ENCODE measurements at places on chromosomes 11 and 22.

GRCh38 chr11:57406337-57406904 lies 16.0 kb upstream of the PRG2 start:
- no peak for ATAC-seq

DNA sequence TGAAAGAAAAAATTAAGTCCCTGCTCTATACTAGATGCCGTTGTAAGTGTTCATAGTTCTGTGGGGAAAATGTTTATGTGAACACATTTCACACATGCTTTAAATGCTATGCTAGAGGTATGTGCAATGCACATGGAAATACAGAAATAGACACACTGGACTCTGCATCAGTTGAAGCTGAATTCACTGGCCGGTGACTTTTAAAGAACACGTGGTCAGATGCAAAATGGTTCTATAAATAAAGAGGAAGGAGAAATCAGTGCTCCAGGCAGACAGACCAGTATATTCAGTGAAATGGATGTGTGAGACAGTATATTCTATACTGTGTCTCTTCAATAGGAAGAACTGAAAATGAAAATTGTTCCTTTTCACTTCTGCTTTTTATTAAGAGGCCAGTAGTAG lies 29.9 kb downstream of the TRPC6 start:
- no peak for ATAC-seq

- ATAC-seq = no peak
Measured at GRCh38 chr22:39567135-39567946, 3.2 kb upstream of the CACNA1I start.

DNA sequence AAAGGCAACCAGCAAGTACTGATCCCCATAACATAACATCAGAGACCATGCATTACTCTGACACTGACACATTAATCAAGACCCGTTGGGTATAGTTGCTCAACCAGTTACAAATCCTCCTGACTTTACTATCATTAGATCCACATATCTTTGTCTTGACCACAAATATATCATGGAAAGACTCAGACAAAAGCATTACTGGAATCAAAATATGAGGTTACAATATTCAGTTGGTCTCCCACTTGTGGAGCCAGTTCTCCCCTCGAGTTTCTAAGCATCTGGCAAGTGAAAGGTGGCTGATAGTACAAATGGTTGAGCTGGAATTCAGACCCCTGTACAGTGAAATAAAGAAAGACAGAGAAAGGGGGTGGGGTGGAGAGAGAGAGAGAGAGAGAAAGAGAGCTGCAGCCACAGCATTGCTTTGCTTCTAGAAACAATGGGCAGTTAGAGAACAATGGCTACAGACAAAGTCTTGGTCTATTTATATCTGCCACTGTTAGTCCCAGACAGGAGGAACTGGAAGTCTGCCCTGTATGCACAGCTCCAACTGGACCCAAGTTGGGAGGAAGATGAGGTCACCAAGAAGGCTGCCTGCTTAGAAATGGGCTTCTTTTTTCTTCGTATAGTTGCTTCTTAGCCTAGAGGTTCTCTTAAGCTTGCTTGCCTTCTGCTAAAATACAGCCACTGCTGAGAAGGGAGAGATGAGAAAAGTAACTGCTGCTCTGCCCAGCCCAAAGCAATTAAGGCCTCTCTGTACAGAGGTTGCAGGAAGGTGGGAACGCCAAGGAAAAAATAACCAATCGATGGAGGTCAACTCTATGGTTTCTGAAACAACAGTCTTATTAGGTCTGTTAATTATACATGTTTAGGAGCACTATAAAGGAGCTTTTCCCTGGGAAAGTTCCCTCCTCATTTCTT lies 85.5 kb downstream of the ETS1 start:
- no peak for ATAC-seq

- no peak for ATAC-seq
Measured at GRCh38 chr11:33842236-33842915, 49.5 kb downstream of the LMO2 start.

DNA sequence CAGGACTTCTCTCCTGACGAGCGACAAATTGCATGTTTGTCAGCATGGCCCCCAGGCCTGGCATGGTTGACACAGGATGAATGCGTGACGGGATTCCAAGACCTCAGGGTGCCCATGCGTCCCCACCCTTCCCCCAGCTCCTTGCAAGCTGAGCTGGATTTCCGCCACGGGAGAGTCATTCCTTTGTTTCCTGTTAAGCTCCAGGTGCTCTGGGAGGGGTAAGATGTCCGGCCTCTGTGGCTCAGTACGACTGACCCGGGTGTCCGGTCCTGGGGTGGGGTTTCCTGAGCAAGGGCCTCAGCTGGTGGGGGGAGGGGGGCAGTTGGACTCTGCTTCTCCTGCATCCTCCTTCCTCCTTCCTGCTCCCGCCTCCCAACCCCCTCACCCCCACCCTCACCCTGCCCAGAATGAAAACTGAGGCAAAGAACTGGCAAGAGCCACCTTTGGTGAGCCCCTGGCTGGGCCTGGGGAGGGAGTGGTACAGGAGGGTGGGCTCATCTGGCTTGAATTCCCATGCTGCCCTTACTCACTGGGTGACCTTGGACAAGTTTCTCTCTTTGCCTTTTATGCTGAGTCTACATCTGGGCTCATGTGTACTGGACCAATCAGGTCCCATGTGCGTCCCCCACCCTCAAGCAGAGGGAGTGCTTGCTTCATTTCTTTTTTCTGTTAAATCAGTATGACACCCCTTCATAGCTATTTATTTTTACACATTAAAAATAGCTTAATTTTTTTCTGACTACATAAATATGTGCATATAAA lies 2.5 kb downstream of the CDC42EP2 start:
- no peak for ATAC-seq

DNA sequence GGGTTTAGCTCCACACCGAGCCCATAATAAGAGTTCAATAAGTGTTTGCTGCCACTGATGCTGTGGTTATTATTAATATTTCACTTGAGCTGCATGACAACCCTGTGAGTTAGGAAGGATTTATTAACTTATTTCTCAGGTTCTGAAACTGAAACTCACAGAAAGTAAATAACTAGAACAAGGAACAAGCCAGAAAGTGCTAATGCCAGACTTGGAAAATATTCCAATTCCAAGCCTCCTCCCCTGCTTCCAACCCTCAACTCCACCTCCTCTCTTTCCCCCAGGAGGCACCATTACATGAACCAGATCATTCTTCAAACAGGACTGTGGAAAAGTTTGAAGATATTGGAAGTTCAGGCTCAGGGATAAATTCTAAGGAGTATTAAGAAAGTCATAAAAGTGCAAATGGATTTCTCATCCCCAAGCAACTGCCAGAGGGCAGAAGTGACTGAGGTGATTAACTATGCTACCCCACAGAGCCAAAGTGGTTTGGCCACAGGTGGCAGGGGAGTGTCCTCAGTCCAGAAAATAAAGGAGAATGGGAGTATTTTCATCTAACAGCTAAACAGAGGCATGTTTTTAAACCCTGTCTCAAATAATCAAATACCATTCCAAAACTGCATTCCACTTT lies 3.2 kb upstream of the FJX1 start:
- ATAC-seq = no peak

GRCh38 chr11:116700586-116701220 lies 72.1 kb downstream of the BUD13 start:
- no peak for ATAC-seq

DNA sequence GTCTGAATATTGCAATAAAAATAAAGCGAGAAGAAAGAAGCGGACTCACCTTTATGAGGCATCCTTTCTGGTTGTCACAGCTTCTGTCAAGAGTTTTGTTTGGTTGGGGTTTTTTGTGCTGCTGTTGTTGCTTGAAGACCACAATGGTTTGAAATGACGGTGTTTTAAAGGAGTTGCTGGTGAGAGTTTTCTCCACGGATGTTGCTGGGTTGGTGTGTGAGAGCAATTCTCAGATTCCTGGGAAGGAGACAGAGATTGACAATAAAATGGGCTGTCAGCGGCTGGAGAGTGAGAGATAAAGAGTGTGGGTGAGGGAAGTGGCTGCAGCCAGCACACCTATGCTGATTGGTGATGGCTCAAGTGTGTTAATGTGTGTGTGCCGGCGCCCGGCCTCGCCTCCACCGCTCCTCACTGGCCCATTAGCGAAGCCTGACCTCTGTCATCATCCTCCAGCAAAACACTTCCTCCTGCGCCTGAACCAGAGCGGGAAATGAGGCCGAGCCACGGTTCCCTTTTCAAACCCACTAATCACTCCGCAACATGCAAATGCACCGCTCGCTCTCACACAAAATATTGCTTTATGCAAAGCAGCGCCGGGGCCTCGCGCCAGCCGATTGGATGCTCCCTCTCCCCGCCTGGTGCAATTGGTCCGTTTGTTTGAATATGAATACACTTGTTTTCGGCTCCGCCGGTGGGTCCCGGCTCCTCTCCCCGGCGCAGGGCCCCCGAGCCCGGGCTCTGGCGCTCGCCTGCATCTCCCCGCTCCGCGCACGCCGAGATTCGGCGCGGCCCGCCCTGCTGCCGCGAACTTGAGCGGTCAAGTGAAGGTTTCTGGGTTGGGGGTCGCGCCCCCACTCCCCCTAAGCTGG lies at the start of gene PAX6:
Gene PAX6 (minus strand): TSS at position 544 of the 869 bp plus-strand sequence. CDS start 4,911 bp downstream, outside the sequence.
- peak; percentile 6 for ATAC-seq

- no peak for ATAC-seq
Measured at GRCh38 chr11:132058211-132058772, 687.9 kb downstream of the NTM start.

DNA sequence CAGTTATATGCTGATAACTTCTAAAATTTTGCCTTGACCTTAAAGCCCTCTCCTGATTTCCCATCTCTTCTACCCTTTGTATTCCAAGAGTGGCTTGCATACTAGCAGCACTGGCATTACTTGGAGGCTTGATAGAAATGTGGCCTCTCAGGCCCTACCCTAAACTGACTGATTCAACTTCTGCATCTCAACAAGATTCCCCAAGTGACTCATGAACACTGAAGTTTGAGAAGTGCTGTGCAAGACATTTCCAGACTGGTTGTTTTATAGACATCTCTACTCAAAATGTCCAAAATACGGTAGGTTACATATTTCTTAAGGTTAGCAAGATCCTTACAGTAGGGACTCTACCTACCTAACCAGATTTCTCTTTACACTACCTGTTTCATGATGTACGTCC lies 48.6 kb downstream of the SESN3 start:
- ATAC-seq = no peak

- no peak for ATAC-seq
Measured at GRCh38 chr22:43846966-43847365, 15.3 kb downstream of the SULT4A1 start.

DNA sequence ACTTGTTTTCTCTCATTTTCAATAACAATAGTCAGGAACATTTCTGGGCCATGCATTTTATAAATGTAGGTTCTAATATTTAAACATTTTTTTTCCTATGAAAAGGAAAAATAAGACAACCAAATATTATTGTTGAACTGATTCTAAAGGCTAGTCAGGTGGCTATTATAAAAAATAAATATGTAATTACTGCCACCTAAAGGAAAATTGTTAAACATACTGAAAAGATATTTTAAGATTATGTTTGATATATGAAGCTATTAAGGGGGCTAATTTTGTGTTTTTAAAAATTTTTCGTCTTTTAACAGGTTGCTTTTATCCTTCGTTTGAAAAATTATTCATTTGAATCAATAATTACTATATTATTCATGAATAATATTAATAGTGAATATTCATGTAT lies 62.2 kb upstream of the FDX1 start:
- peak; percentile 33 for ATAC-seq

GRCh38 chr22:25841775-25842174 lies 99.8 kb downstream of the MYO18B start:
- no peak for ATAC-seq

- no peak for ATAC-seq
Measured at GRCh38 chr11:101582989-101583250, 887 bp downstream of the TRPC6 start.

- ATAC-seq = no peak
Measured at GRCh38 chr11:17649696-17650095, 69.7 kb upstream of the MYOD1 start.

GRCh38 chr22:21712751-21713427 lies 22.7 kb downstream of the YPEL1 start:
- peak; percentile 99 for ATAC-seq

DNA sequence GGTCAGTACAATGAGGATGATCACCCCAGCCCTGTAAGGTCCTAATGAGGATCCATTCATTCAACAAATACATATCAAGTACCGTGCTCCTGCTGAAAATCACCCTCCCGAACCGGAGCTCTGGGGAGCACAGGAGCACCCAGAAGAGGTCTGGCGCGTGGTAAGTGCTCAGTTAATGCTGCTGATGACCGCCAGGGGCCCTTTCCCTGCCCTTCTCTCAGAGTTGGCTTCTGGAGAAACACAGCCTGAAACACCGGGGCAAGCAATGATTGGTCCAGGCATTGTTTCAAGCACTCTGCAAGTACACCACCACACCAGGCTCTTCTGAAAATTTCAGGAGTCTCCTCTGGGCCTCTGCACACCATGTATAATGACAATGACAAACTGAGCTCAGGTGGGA lies 3.8 kb upstream of the CCDC86 start:
- ATAC-seq = no peak

DNA sequence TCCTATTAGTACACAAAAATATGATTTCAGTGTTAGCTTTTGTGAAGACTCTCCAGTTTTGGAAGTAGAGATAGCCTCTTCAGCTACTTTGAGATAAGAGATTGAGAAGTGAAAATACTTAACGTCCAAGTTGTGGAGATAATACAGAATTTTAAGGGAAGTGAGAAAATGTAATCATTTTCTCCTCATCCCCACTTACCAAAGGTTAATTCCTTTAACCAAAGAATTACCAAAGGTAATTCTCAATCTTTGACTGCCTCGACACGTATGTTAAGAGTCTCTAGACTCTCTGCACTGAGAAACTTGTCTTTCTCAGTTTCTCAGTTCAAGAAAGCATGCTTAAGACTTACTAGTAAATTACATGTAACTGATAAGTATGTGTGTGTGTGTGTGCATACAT lies 15.3 kb downstream of the C11orf54 start:
- ATAC-seq = no peak

DNA sequence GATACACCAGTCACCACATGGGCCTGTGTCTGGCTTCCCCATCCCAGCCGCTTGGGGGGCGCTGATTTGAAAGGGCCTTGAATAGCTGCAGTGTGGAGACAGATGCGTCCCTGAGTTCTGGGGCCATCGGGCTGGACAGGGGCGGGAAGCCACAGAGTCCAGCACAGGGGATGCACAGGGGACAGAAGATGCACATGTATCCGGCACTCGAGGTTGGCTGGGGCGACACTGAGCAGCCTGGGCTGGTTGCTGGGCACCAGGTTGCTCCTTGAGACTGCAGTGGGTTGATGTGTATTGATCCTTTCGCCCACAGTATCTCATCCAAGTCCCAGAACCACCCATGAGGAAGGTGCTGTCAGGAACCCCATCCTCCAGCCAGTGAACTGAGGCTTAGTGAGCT lies 99.3 kb upstream of the SYT13 start:
- no peak for ATAC-seq

- no peak for ATAC-seq
Measured at GRCh38 chr11:74932797-74933196, 16.1 kb downstream of the XRRA1 start.

DNA sequence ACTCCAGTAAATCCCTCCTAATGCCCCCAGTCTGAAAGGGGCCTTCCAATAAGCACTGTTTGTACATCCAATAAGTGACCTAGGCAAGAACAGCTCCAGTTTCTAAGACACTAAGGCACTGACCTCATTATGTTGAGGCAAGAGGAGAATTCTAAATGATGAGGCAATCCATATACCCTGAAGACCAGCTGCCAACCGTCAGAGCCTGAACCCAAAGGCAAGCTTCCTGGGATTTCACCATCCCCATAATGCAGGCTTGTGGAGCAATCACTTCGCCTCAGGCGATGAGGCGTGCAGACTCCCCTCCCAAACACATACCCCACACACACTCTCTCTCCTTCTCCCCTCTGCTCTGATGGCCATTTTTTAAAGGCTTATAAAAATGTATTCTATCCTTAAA lies 49.5 kb downstream of the LGR4 start:
- ATAC-seq = no peak
